ENCODE measurements at places on chromosomes 2 and 18.

DNA sequence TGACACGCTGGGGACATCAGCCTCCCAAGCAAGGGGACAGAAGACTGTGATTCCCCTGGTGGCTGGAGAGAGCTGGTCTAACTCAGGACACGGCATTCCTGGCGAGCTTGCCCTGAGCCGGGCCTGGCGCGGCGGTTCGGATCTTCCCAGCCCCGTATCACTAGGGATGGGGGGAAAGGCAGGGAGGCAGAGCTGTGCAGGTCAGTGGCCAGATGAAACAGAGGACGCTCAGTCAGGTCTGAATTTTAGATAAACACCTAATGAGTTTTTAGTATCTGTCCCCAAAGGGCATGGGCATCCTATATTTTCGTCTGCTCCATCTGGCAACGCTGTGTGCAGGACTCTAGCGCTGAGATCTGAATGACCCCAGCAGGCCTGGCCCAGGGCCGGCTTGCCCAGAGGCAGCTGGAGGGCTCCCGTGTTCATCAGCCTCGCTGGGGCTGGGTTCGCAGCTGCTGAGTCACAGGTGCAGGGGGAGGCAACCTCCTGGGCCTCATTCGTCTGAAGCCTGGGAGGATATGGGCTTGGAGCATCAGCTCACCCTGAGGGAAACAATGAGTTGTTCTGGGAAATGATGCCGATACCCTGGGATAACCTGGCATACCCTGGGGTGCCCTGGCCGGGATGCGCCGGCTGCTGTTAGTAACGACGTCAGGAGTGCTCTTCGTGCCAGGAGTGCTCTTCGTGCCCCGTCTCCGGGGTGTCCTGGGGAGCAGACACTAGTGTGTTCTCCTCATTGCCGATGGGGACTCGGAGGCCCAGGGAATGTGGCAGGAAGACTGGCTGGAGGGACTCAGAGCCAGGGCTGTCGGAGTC is 48.1 kb upstream of the HPCAL1 start:
- no peaks in the 10 kb centered on the region for H3K27me3 ChIP-seq
- H3K27ac ChIP-seq = no peak overlapping the region
- H3K4me1 ChIP-seq = no peaks in the 10 kb centered on the region
- no peaks in the 10 kb centered on the region for H3K36me3 ChIP-seq
- no peak for ATAC-seq

DNA sequence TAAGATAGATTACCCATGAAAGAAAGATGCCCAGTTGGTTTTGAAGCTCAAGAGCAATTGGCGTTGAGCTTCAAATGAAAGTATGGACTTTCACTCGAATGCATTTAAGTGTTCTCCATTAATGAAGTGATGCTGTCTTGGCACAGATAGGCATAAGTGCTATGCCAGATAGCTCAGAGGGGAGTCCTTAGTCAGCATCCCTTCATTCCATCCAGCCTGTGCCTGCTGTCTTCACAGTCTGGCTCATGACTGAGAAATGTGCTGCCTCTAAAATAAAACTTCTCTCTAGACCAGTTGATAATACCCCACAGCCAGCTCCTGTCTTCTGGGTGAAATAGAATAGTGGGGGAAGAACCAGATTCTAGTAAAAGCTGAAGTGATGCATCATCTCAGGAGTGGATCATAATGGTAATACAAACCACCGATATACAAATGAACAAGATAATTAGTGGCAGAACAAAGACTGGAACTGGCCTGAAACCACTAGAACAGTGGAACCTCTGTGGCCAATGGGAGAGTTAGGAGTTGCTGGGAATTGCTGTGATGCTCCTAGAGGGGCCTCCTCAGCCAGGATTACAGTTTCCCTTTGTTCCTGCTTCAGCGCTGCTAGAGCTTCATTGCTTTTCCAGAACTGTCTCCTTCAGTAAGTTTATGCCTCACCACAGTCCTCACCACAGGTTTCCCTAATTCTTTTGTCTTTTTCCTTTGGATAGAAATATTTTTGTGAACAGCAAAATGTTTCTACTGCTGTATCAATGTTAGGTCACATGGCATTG is 359.3 kb downstream of the KIAA1328 start:
- ATAC-seq = no peak
- H3K36me3 ChIP-seq = no peaks in the 10 kb centered on the region
- H3K27ac ChIP-seq = no peak overlapping the region
- H3K27me3 ChIP-seq = no peaks in the 10 kb centered on the region
- no peak overlapping the region for H3K4me3 ChIP-seq

GRCh38 chr2:237623428-237624403 is 3.7 kb upstream of the LRRFIP1 start:
- no peaks in the 10 kb centered on the region for H3K27me3 ChIP-seq
- H3K27ac ChIP-seq = no peak overlapping the region
- ATAC-seq = no peak
- peaks cover 28% of the 10 kb centered on the region for H3K4me1 ChIP-seq
- no peak overlapping the region for H3K4me3 ChIP-seq

DNA sequence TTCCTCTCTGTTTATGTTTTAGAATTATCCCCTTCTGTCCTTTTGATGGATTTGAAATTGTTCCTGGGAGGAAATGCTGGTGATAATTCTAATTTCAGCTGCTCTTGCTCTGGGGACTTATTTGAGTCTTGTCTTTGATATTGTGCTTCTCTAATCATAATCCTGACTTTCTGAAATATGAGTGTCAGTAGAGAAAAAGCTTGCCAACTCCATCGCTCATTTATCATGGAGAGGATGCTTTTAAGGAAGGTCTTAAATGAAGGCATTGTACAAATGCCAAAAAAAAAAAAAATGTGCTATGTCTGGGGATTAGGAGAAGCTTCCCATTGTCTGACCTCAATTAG is 159.5 kb downstream of the NYAP2 start:
- no peaks in the 10 kb centered on the region for H3K4me1 ChIP-seq
- no peak overlapping the region for H3K27ac ChIP-seq
- no peak overlapping the region for H3K4me3 ChIP-seq
- H3K27me3 ChIP-seq = no peaks in the 10 kb centered on the region
- ATAC-seq = no peak

GRCh38 chr18:26003817-26004216 is 86.6 kb downstream of the SS18 start:
- H3K4me1 ChIP-seq = no peaks in the 10 kb centered on the region
- no peak overlapping the region for H3K27ac ChIP-seq

DNA sequence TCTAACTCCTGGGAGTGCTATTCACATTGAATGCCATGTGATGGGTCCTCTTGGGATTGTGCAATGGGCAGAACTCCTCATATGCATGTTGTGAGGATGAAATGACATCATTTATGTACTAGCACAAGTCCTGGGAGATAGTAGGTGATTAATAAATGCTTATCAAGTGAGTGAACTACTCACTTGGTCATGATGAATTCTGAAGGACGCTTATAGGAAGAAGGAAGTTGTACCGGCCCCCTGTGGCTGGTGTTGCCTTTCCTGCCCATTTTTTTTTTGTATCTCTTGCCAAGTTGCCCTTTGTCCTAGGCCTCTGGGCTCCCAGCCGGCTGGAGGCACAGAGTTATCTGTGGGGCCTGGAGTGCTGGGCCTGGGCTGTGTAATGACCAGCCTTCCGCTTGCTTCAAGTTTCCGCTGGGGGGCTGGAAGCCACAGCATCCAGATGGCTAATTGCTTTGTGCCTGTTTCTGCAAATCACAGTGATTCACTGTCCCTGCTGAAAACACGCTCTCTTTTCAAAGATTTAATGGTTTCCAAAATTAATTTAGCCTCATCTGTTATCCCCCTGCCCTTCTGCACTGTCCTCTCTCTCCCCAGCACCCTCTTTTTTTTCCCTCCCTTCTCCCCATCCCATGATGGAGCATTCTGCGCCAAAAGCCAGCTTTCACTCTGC is 33.7 kb upstream of the MRPL33 start:
- no peaks in the 10 kb centered on the region for H3K27me3 ChIP-seq
- peak; percentile 27 for ATAC-seq
- no peak overlapping the region for H3K4me3 ChIP-seq
- no peaks in the 10 kb centered on the region for H3K36me3 ChIP-seq

- peaks cover 11% of the 10 kb centered on the region for H3K36me3 ChIP-seq
- ATAC-seq = no peak
- no peak overlapping the region for H3K27ac ChIP-seq
- H3K4me1 ChIP-seq = peaks cover 10% of the 10 kb centered on the region
- H3K4me3 ChIP-seq = peak overlapping the region; percentile 92
Measured at GRCh38 chr18:12990123-12990475, 1.1 kb upstream of the CEP192 start.

DNA sequence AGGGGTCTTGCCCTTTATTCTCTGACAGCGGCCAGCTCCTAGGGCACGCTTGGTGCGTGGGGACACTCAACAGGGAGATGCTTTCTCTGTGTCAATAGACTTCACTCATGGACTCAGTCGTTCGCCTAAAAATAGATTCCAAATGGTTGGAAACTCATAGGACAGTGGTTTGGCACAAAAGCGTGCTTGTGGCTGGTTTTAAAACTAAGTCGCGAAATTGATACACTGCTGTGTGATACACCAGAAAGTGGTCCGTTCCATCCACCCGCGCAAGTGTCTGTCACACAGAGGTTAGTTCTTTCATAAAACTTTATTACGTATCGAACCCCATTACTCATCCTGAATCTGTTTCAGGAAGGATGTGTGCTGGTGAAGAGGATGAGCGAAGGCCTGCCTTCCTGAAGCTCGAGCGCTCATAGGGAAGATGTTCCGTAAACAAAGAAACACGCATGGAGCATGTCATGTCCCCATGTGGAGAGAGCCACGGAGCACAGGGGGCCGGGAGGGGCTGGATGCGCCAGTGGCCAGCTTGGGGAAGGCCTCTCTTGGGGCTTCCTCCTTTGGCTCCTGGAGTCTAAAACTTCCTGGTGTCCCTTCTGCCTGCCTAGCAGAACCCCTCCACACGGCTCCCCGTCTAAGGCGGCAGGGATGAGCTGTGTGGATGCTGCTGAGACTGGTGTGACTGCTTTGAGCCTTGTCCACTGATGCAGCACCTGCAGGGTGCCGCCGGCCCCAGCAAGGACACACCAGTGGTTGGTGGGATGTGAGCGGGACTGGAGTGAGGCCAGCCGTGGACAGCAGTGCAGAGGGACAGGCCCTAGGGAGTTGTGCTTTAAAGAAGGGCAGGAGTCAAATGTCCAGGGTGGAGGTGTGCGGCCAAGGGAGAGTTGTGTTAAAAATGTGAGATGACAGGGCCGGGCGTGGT is 207.2 kb downstream of the GBX2 start:
- H3K36me3 ChIP-seq = peaks cover 42% of the 10 kb centered on the region
- ATAC-seq = no peak
- H3K27ac ChIP-seq = no peak overlapping the region
- H3K4me3 ChIP-seq = no peak overlapping the region
- no peaks in the 10 kb centered on the region for H3K27me3 ChIP-seq

DNA sequence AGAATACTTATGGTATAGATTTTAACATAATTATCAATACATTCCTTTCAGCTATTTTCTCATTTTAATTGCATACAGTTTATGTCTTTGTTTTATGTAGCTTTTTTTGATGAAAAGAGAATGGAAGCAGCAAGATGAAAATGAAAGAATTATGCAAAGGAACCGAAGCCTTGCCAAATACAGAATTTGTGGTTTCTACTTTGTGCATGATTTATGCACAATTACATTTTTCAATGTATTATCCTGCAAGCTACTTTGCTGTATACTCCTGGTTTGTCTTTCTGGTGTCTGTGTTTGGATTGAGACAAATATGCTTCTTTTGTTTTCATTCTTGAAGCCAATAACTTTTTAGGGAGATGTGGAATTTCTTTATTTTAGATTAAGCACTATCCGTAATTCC is 1642.6 kb upstream of the CELF4 start:
- no peak overlapping the region for H3K27ac ChIP-seq
- H3K4me3 ChIP-seq = no peak overlapping the region
- H3K4me1 ChIP-seq = no peaks in the 10 kb centered on the region
- ATAC-seq = no peak

GRCh38 chr18:48676756-48677368 is 138.0 kb downstream of the CTIF start:
- no peak overlapping the region for H3K4me3 ChIP-seq
- H3K36me3 ChIP-seq = no peaks in the 10 kb centered on the region
- peak; percentile 35 for ATAC-seq

DNA sequence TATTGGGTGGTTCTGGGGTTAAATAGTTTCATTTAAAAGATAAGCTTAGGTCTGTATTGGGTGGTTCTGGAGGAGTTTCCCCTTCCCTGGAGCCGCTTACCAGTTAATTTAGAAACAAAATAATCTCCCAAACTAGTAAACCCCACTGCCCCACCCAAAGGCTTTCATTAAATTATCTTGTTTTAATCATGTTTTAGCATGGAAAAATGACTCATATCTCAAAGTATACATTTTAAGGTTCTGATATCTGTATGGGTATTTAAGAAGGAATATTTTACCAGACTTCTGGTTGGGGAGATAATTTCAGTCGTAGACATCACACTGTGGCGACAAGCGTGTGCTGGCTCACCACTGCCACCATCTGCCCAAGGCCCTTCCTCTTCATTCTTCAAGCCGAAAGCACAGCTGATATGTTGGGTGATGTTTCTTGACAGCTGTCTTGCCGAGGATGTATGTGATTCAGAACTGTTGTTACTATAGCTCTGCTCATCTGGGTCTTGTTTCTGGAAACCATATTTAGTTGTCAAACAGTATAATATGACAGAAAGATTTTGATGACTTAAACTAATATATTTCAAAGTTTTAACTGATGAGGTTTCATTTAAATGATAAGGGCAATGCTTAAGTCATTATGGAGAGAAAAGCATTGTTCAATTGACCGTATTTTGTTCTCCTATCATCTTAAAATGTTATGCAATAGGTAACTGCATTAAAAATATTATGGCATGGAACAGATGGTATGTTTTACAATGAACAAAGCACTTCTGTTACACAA is 5.1 kb downstream of the FIGLA start:
- H3K36me3 ChIP-seq = no peaks in the 10 kb centered on the region
- H3K27me3 ChIP-seq = peaks cover 69% of the 10 kb centered on the region
- no peak overlapping the region for H3K4me3 ChIP-seq
- H3K27ac ChIP-seq = no peak overlapping the region
- no peak for ATAC-seq

DNA sequence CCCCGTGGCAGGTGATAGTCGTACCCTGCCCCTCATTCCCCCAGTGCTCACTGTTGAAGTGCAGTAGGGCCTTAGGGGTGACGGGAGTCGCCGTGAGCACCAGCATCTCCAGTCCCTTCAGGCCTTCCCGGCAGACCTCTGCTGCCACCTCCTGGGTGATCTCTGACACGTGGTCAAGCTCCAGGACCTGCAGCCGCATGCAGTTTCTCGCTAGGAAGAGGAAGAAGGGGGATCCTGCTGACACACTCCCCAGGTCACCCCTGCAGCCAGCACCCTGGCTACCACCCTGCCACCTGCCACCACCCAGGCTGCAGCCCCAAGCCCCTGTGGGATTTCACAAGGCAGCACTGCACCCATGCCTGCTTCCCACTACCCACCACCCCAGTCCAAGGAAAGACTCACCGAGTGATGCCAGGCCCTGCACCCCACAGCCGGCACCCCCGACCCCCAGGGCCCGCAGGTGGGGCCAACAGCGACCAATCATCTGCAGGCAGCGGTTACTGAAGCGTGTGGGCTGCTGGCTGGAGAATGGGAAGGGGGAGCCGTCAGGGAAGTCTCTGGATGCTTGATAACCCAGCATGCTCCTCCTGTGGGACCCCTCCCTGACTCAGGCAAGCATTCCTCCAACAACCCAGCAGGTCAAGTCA is 23.8 kb downstream of the FBXO41 start:
- H3K4me3 ChIP-seq = no peak overlapping the region
- H3K36me3 ChIP-seq = no peaks in the 10 kb centered on the region
- H3K27ac ChIP-seq = no peak overlapping the region
- peaks cover 7% of the 10 kb centered on the region for H3K27me3 ChIP-seq
- ATAC-seq = no peak
